ENCODE measurements at places on chromosomes 16 and 17. TPM values are rescaled to one million over a fixed set of nuclear protein-coding genes. Genes with fewer than 3 reads are reported as not detected.
A peak's percentile ranks its signal among the peaks of the same experiment; 100 is the strongest.

MC1R gene
- total RNA-seq = 4.2 TPM

TP53TG3B gene
- not detected for total RNA-seq

ATP2A1 gene
- 0.87 TPM for total RNA-seq

HP gene
- not detected for total RNA-seq

OTOP2 gene
- total RNA-seq = not detected

PRAC2 gene
- 44.1 TPM for total RNA-seq

HOXB9 gene
- total RNA-seq = 8.3 TPM

MYH8 gene
- total RNA-seq = not detected

SMIM22 gene
- not detected for total RNA-seq

TM4SF5 gene
- total RNA-seq = not detected

DNA sequence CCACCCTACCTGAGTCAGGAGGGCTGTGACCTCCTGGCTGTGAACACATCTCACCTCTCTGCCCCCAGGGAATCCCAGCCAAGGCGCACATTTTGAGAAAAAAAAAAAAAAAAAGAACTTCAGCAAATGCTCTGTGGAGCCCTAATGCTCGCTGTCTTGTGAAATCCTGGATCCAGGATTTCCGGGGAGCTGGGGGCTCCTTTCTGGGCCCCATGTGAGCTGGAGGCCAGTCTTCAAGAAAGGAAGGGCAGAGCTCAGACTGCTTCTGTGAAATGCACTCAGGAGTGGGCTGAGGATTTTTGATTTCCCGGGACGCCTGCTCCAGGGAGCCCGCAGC, 36.0 kb upstream of the EMP2 start:
- peaks cover 18% of the 10 kb centered on the region for H3K4me1 ChIP-seq
- H3K4me3 ChIP-seq = no peak overlapping the region
- DNase-seq = no peak
- no peaks in the 10 kb centered on the region for H3K36me3 ChIP-seq

DNA sequence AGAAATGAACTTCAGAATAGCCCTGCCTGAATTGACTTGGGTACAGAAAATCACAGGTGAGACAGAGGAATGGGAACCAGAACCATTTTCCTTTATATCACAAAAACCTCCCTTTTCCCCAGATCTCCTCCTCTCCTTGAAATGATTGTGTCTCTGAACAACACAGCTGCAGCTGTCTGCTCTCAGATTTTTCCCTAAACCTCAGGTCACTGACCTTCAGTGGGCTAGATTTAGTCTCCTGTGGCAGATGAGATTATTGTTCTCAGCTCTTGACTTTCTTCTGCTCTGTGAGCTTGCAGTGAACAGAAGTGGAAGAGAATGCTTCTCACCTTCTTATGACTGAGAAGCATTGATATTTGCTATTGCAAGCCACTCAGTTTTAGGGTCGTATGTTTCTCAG, 92.3 kb upstream of the FAM20A start:
- H3K4me3 ChIP-seq = no peak overlapping the region
- no peak overlapping the region for H3K27ac ChIP-seq
- no peaks in the 10 kb centered on the region for H3K27me3 ChIP-seq
- no peaks in the 10 kb centered on the region for H3K36me3 ChIP-seq
- DNase-seq = no peak
- no peaks in the 10 kb centered on the region for H3K4me1 ChIP-seq

- H3K27me3 ChIP-seq = no peaks in the 10 kb centered on the region
- peaks cover 63% of the 10 kb centered on the region for H3K36me3 ChIP-seq
- no peak overlapping the region for H3K27ac ChIP-seq
- H3K4me1 ChIP-seq = peaks cover 18% of the 10 kb centered on the region
- DNase-seq = peak; percentile 92
Measured at GRCh38 chr17:63834431-63835166, 7.1 kb upstream of the FTSJ3 start.

GRCh38 chr16:87297918-87298631, 19.1 kb downstream of the C16orf95 start:
- no peaks in the 10 kb centered on the region for H3K27me3 ChIP-seq
- DNase-seq = peak; percentile 31
- H3K27ac ChIP-seq = no peak overlapping the region
- H3K4me1 ChIP-seq = no peaks in the 10 kb centered on the region
- H3K4me3 ChIP-seq = no peak overlapping the region

DNA sequence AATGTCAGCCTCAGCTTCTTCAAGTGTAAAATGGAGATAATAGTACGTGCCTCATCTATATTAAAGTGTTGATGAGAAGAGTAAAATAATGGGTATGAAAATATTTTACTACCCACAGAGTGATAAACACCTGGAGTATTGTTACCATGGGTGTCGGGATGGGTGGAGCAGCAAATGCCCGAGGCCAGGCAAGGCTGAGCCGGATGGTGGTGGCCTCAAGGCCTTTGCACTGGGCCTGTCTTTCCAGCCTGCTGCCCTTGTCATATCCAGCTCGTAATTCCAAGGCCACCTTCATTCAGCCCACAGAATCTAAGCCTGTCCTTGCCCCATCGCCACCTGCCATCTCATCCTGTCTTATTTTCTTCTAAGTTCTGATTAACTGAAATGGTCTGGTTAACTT, 49.4 kb downstream of the SNX29 start:
- H3K36me3 ChIP-seq = no peaks in the 10 kb centered on the region
- no peak overlapping the region for H3K4me3 ChIP-seq
- H3K27me3 ChIP-seq = no peaks in the 10 kb centered on the region
- H3K27ac ChIP-seq = no peak overlapping the region
- H3K4me1 ChIP-seq = peaks cover 36% of the 10 kb centered on the region

- H3K27me3 ChIP-seq = no peaks in the 10 kb centered on the region
- no peak overlapping the region for H3K4me3 ChIP-seq
- DNase-seq = no peak
- H3K36me3 ChIP-seq = no peaks in the 10 kb centered on the region
- H3K27ac ChIP-seq = no peak overlapping the region
Measured at GRCh38 chr16:72132726-72133125, 39.1 kb downstream of the DHX38 start.

DNA sequence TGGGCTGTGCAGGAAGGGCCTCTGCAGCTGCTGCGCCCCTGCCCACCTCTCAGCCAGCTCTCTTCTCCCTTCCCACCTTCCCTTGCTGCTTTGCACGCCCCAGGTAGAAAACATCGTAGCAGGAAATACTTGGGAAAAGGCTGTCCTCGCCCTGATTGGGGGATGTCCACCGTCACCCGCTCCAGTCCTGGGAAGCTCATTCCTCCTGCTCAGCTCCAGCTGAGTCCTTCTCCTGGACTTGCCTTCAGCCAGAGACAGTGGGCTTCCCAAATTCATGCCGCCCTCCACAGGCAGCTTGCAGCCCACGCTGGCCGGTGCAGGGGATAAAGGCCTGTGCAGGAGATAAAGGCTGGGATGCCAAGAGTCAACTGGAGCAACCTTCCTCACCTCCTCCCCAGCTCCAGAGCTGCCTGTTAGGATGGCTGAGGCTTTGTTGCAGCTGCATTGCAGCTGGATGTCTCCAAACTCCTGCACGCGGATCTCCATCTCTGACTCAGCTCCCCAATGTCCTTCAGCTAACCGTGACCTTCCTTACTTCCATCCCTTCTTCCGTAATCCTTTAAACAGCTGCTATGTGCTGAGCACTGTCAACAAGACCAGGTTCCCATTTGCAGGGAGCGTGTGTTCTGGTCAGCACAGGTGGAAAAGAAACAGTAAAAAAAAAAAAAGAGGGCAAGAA, 402.0 kb upstream of the TNRC6C start:
- H3K4me3 ChIP-seq = no peak overlapping the region
- H3K27ac ChIP-seq = no peak overlapping the region
- DNase-seq = no peak
- peaks cover 77% of the 10 kb centered on the region for H3K27me3 ChIP-seq
- no peaks in the 10 kb centered on the region for H3K36me3 ChIP-seq

GRCh38 chr16:22139008-22139407, 23.3 kb upstream of the SDR42E2 start:
- no peaks in the 10 kb centered on the region for H3K36me3 ChIP-seq
- H3K4me1 ChIP-seq = no peaks in the 10 kb centered on the region
- DNase-seq = peak; percentile 41
- H3K4me3 ChIP-seq = no peak overlapping the region
- no peak overlapping the region for H3K27ac ChIP-seq

- H3K27ac ChIP-seq = 0 out of 2 replicates have a peak overlapping the region, but pooled peaks have one; percentile 10
- no peak overlapping the region for H3K4me3 ChIP-seq
- H3K4me1 ChIP-seq = peaks cover 21% of the 10 kb centered on the region
- H3K27me3 ChIP-seq = no peaks in the 10 kb centered on the region
Measured at GRCh38 chr17:81349397-81350319, 45.6 kb upstream of the BAHCC1 start.

DNA sequence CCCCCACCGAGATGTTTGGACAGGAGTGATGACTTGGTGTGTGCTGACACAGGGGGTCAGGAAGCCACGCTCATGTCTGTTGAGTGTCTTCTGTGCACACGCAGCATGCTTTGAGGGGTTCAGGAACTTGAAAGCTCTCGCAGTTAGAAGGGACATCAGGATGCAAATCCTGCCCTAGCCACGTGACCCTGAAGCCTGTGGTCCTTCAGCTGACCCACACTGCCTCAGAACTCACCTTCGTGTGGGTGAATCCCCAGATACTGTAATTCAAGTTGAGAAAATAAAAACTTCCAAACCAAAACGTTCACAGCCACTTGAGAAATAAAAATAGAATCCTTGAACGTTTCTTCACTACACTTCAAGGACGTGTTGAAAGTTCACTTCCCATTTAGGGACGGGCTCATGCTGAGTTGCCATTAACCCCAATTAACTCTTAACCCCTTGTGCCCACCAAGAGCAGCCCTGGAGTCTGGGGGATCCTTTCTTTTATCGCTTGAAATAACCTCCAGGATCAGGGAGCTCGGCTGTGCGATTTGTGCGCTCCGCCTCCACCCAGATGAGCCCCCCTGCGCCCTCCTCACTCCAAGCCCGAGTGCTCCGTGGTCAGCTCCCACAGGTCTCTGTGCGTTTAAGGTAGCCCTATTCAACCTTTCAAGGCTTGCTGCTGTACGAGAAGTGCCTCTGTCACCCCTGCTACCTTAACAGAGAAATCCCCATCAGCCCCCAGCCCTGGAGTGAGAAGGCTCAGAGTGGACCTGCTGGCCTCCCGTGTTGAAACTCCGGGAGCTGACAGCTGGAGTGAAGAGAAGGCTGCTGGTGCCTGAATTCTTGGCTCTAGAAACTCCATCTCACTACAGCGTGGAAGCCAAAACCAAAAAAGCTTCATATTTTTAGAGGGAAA, 36.2 kb upstream of the NAT9 start:
- DNase-seq = no peak
- H3K27ac ChIP-seq = no peak overlapping the region
- no peaks in the 10 kb centered on the region for H3K4me1 ChIP-seq
- H3K27me3 ChIP-seq = no peaks in the 10 kb centered on the region
- no peaks in the 10 kb centered on the region for H3K36me3 ChIP-seq

- H3K4me1 ChIP-seq = no peaks in the 10 kb centered on the region
- no peaks in the 10 kb centered on the region for H3K27me3 ChIP-seq
- no peak for DNase-seq
- H3K36me3 ChIP-seq = no peaks in the 10 kb centered on the region
Measured at GRCh38 chr17:43118679-43119615, 6.2 kb downstream of the BRCA1 start.

DNA sequence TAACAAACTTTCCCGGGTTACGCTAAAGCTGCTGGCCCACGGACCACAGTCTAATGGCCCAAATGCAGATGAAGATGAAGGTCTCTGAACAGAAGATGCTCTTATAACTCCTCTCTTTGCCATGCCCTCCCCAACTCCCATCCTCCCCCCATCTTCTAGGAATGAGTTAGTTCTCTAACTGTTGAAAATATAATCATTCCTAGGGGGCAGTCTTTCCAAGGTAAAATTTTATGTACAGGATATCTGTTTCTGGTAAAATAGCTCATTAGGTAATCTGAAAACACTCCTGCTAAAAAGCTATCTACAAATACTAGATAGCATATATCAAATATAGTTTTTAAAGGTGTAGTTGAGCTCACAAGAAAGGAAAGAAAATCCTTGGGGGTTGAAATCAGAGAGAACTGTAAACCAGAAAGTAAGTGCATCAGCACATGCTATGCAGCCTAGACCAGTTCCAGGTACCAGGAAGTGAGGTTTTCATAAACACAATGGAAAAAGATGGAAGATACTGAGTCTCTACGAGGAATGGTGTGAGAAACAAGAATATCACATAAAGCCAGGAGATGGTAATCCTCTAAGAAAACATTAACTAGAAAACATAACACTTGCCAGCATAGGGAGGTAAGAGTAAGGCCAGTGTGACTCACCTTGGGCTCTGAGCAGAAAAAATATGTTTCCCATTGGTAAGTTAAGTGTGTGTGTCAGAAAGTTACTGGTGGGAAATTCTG, 38.1 kb downstream of the CMC2 start:
- H3K27me3 ChIP-seq = no peaks in the 10 kb centered on the region
- H3K4me1 ChIP-seq = no peaks in the 10 kb centered on the region
- DNase-seq = peak; percentile 6
- H3K36me3 ChIP-seq = no peaks in the 10 kb centered on the region

DNA sequence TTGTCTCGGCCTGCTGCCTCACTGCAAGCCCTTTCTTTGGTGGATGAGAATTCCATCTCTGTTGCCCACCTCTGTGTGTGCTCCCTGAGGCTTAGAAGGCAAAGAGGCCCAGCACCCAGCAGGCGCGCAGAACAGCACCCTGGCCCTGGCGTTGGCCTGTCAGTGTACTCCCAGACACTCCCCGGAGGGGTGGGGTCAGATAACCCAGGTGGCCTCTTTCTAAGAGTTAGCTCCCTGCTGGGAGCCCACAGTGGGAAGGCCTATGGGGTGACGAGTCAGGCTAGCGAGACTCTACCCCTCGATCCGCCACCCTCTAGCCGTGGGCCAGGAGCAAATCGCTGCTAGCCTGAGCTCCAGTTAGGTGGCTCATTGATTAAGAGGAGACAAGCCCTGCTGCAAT, 38.1 kb downstream of the SRL start:
- no peaks in the 10 kb centered on the region for H3K4me1 ChIP-seq
- H3K27me3 ChIP-seq = no peaks in the 10 kb centered on the region
- no peak overlapping the region for H3K4me3 ChIP-seq

GRCh38 chr17:79413611-79414010, 197.2 kb downstream of the RBFOX3 start:
- no peaks in the 10 kb centered on the region for H3K4me1 ChIP-seq
- H3K4me3 ChIP-seq = no peak overlapping the region
- peaks cover 100% of the 10 kb centered on the region for H3K27me3 ChIP-seq
- no peaks in the 10 kb centered on the region for H3K36me3 ChIP-seq
- no peak for DNase-seq

DNA sequence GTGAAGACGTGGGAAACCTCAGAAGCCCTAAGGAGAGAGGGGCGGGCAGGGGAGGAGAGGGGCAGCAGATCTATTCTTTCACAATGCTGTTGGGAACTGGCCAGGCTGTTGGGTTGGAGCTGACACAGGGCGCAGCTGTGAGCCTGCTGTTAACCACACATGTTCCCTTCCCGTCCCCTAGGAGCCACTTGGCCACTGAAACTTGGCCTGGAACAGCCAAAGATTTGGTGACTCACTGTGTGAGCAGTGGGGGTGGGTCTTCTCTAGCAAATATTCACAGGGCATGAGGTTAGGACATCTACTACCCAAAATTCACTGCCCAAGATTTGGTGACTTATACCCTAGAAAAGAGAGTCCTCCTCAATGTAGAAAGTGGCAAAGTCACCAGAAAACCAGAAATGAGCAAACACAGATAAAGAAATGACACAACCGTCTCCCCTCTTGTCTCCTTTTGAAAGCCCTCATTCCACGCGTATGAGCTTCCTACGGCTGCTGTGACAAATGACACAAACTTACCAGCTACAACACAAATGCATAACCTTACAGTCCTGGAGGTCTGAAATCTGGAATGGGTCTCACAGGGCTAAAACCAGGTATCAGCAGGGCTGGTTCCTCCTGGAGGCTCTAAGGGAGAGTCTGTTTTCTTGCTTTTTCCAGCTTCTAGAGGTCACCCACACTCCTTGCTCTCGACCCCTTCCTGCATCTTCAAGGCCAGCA, 6.3 kb downstream of the TBC1D16 start:
- no peaks in the 10 kb centered on the region for H3K36me3 ChIP-seq
- no peaks in the 10 kb centered on the region for H3K27me3 ChIP-seq
- no peak overlapping the region for H3K4me3 ChIP-seq
- H3K4me1 ChIP-seq = peaks cover 38% of the 10 kb centered on the region
- peak overlapping the region; percentile 70 for H3K27ac ChIP-seq
- DNase-seq = peak; percentile 96

All from PC-3 (cell line).